ENCODE measurements at places on chromosomes 4 and X.
A peak's percentile ranks its signal among the peaks of the same experiment; 100 is the strongest.

DNA sequence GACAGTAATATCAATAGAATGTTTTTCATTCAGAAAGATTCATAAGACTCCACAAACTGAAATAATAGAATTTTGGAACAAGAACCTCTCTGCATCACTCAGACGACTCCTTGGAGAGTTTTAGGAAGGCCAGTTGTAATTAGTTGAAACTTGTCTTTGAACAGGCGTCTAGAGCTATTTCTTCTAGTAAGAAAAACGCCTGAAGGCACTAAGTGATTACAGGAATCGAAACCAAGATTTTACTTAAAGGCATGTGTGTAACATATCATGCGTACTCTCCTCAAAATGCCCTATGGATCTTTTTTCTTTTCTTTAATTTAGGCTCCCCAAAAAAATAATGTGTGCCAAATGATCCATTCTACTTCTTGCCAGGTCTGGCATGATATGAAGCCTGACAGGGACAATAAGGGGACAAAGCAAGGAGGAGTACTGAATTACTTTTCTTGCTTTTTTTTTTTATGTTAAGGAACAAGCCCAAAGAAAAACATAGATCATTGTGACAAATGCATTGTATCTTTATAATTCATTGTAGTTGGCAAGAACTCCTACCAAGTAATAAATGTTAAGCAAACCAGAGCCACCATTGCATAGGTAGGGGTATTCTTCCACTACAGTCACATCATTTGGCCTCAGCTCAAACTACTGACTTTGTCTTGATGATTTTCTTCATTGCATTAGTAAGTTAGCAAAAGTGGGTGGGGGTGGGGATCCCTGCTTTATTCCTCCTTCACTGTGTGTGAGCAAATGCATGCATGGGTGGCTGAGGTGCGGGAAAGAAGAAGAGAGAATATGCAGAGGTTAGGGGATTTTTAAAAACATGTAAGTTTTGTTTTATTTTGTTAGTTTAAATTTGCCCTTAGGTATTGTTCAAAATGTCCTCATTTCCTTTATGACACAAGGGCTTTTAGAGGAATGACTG, 79.9 kb upstream of the ATOH1 start:
- DNase-seq = peak; percentile 10

DNA sequence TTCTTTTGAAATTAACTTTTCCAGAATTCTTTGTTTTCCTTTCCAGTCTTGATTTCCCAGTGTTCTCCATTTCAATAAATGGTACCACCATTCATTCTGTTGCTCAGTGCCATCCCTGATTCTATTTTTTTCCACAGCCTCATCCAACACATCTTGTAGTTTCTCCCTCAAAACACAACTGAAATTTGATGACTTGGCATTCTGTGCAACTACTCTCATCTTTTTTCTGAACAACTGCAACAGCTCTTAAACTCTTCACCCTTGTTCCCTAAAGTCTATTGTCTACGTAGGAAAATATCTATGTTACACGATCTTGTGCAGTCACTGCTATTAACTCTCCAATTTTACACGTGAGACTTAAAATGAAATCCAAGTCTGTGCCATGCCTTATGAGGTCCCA, 40.5 kb downstream of the MAP9 start:
- no peak for DNase-seq

DNA sequence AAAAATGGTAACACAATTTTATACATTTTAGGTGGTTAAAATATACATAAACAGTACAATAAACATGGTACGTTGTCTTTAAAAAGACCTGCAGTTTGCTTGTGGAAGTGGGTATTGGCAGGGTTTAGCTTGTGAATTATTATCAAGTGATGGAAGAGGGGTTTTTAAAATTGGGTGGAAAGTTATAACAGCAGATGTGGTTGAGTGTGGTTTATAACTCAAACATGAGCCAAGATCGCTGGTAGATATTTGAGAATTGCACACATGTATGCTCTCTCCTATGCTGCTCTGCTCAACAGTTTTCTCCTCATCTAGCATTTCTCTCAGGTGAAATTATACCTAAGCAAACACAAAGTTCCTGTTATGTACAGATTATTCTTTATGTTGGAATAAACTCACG, 14.0 kb downstream of the EPGN start:
- DNase-seq = no peak

DNA sequence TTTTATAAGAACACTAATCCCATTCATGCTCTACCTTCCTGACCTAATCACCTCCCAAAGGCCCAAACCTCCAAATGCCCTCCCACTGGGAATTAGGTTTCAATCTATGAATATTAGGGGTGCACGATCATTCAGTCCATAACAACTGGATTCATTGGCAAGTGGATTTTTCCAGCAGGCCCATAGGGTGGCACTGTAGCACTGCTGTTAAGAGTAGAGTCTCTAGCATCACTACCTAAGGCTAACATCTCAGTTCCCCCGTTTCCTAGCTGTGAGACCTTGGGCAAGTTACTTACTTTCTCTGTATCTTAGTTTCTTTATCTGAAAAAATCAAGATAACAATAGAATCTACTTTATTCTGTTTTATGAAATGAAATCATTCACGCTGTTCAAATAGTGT, 315.8 kb downstream of the STIM2 start:
- DNase-seq = no peak

- no peak for DNase-seq
These were observed 194.9 kb downstream of the MGST2 start for GRCh38 chr4:139860435-139861024.

GRCh38 chrX:134369576-134369975, 90.4 kb upstream of the HPRT1 start:
- DNase-seq = no peak

DNA sequence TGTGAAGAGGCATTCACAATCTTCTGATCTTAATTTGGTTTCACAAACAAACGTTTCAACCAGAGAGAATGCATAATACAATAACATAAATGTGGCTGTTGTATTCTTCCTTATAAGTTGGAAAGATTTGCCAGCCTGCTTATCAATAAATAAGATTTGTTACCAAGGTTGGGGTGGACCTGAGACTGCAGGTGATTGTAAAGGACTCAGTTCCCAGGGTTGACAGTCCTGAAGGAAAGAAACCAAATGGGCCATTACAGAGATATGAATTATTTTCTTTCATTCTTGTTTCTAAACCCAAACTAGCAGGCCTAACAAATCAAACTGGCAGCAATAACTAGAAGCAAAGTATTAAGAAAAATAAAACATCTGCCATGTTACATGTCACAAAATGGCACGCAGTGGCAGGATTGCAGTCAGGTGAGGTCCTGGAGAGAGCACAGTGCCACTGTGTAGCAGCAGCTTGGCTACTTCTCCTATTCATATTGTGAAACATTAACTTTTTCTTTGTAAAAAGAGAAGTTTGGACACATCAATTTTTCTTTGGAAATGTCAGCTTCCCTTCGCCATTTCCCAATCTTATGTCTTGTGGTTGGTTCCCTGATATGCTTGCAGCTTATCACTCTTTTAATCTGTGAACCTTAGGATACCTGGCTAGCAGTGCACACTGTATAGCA, 133.8 kb upstream of the EMCN start:
- DNase-seq = peak; percentile 81

DNA sequence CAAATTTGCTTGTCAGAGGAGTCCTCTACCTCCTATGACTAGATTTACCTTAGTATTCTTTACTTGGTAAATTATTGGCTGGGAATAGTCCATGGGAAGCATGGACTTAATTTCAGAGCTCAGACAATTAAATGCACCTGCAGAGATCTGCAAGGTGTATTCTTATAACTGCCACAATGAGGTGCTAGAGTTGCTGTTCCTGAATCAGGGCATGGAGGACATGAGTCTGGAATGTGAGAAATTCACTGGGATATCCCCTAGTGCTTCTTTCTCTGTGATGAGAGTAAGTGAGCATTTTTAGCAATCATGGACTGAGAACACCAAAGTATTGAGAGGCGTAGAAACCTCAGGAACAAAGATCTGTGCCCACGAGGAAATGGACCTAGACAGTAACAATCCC, 32.9 kb upstream of the GRID2 start:
- DNase-seq = no peak

GRCh38 chrX:12080265-12080664, 58.0 kb upstream of the FRMPD4 start:
- no peak for DNase-seq

DNA sequence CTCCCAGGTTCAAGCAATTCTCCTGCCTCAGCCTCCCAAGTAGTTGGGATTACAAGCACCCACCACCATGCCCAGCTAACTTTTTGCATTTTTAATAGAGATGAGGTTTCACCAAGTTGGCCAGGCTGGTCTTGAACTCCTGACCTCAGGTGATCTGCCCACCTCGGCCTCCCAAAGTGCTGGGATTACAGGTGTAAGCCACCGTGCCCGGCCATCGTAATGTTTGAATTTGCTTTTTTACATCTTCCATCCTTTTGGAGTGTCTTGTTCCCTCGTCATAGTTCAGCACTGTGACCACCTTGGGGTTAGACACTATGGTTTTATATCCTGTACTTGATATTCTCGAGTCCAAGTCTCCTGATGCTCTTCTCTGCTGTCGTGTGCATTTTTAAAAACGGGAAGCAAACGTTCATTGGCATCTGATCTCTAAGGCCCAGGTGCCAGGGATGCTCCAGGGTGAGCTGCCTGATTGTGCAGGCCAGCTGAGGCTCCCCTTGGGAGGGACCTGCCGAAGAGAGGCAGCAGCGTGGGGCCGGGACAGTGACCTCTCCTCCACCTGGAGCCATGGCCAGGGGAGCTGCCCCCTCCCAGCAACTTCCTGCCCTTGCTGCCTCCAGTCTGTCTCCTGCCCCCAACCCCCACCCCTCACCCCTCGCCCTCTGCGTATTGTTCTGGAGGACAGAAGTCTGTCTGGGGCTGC, 16.7 kb downstream of the DGKQ start:
- no peak for DNase-seq

- no peak for DNase-seq
These were observed 67.0 kb upstream of the RPS6KA3 start for GRCh38 chrX:20333672-20334071.

GRCh38 chrX:153519569-153520286, 2.3 kb downstream of the ATP2B3 start:
- no peak for DNase-seq

GRCh38 chr4:37821953-37822605, 4.4 kb upstream of the PGM2 start:
- DNase-seq = no peak

DNA sequence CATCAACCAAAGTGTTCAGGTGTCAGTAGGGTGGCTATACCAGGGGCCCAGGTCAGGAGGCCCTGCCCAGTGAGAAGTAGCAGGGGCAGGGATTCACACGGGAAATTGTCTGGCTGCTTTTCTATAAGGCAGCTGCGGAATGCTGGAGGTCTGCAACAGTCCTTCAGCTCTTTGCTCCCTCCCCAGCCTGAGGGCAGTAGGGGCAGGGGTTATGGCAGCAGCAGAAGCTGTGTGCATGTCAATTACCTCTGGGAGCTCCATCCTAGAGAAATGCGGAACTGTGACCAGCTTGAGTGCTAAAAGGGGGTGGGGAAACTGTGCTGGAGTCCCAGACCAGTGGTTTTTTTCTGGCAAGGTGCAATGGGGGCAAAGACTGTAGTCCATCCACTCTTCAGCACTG, 810.4 kb downstream of the PCDH7 start:
- no peak for DNase-seq

GRCh38 chrX:134075894-134076718, 90.7 kb upstream of the GPC3 start:
- DNase-seq = no peak

DNA sequence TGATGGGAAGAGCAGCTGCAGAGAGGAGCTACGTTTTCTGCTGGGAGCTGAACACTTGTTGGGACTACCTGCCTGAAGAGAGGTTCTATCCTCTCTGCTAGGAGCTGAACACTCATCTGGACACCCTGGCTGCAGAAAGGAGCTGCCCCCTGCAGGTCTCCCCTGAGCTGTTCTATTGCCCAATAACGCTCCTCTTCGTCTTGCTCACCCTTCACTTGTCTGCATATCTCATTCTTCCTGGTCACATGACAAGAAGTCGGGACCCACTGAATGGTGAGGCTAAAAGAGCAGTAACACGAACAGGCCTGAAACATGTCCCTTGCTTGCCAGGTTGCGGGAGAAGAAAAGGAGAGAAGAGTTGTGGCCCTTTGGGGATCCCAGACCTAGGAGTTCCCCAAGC, 27.8 kb downstream of the NAA11 start:
- DNase-seq = no peak

DNA sequence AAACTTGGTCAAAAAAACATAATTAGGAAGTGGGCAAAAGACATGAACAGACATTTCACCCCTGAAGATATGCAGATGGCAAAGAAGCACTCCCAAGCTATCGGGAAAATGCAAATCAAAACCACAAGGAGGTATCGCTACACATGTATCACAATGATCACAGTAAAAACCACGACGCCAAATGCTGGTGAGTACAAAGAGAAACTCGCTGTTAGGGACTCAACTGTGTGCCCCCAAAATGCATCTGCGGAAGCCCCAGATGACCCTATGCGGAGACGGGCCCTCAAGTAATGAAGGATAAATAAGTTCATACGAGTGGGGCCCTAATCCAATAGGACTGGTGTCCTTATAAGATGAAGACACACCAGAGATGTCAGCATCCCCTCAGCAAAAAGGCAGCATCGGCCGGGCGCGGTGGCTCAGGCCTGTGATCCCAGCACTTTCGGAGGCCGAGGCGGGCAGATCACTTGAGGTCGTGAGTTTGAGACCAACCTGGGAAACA, 10.2 kb downstream of the GAK start:
- no peak for DNase-seq

GRCh38 chr4:36244257-36245082, at the start of gene ARAP2:
Gene ARAP2 (minus strand): TSS chr4:36244514. CDS start chr4:36229486, 15,028 bp downstream.
- DNase-seq = peak; percentile 57

DNA sequence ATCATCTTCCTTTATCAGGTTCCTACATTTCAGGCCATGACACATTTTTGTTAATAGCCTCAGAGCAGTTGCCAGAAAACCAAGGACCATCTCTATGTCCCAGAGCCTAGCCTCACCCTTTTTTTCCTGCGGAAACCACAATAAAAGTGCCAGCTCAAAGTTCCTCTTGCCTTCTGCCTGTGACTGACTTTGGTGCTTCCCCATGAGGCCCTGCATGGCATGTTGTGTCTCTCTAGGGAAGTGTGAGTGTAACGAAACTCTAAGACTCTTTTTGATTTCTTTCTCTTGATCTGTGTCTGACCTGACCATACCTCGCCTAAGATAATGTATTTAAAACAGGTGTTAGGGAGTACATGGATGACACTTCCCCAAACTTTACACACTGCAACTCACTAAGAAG, 642.3 kb upstream of the BOD1L1 start:
- peak; percentile 73 for DNase-seq

- DNase-seq = no peak
These were observed 228.9 kb upstream of the TTC29 start for GRCh38 chr4:147174591-147174990.

DNA sequence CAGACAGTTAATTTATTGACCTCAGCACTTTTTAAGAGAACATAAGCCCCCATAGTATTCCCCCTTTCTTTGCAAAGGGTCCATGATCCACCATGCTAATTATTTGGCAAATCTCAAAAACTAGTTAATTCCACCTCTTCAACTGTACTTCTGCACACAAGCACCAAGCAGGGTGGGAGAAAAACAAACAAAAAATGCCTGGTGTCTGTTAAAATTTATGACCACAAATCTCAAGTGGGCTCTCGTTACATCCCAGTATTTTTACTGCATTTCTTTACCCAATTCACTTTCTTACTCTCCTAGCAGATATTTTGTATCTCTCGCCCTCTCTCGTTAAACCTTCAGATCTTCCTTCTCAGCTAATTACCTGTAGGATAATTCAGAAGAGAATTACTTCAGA, 6.1 kb downstream of the ARSJ start:
- no peak for DNase-seq

Data from inflammatory macrophage (primary cell).